Caco-2 (cell line): ENCODE measurements at places on chromosomes 16 and 17. TPM values are rescaled to one million over a fixed set of nuclear protein-coding genes. Genes with fewer than 3 reads are reported as not detected.

DNA sequence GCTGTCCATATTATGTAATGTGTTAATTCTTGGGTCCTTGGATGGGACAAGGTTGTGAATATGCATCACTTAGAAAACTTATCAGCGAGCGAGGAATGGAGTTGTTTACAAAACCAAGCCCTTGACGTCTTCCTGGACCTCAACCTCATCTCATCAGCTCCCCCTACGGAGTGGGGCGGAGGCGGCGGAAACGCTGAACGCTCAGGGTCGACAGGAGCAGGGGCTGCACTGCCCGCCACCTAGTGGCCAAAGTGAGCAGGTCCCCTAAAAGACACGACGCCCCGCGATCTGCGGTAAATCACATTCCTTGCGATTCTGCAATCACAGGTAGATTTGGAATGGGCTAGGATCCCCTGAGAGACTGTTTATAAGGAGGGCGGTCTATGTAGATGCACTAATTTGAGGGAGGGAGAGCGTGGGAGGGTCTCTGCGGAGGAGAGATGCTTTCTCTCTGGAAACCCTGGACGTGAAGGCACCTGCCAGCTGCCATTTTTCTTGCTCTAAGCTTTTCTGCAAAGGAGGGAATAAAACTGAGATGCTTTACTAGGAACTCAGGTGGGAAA lies 5.4 kb upstream of the ICAM2 start:
- DNase-seq = peak; percentile 87

C17orf100 gene
- 3.1 and 3.4 TPM in 2 replicates for total RNA-seq

DNA sequence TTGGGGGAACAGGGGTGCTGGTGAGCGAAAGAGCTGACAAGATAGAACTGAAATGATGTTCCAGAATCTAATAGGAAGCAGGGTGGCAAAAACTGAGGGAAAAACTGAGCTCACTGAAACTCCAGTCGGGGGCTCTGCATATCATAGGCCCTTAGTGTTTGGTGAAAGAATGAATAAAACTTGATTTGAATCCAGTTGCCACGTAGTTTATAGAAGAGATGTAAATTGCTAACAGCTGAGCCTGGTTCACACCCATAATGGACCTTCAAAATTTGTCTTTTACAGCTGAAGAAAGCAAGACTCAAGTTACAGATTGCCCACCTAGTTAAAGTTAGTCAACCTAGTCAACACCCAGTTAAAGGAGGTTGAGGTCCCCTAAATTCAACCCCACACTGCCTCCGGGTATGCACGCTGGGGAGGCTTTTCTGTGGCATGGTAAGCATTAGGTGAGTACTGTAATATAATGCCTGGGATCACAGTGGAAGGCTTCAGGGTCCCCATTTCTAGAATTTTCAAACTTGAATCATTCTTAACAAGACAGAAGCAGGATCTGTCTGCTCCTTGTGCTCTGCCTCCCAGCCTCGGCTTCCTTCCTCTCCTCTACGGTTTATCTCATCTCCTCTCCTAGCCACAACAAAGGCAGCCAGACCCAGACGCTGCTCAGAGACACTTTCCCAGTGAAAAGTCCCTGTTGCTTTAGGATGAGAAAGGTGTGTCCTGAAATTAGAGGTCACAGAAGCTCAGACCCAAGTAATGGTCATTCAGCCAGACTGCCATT lies 26.9 kb upstream of the SUPT4H1 start:
- no peak for DNase-seq

- DNase-seq = no peak
Observed at GRCh38 chr16:76207270-76207669, 69.9 kb upstream of the CNTNAP4 start.

- DNase-seq = no peak
Observed at GRCh38 chr17:17414341-17414805, 62.4 kb upstream of the MED9 start.

TBC1D3C gene
- total RNA-seq = not detected in 2 replicates

SULT1A2 gene
- 0.43 TPM in 1 of 2 replicates, not detected in the other for total RNA-seq

DNA sequence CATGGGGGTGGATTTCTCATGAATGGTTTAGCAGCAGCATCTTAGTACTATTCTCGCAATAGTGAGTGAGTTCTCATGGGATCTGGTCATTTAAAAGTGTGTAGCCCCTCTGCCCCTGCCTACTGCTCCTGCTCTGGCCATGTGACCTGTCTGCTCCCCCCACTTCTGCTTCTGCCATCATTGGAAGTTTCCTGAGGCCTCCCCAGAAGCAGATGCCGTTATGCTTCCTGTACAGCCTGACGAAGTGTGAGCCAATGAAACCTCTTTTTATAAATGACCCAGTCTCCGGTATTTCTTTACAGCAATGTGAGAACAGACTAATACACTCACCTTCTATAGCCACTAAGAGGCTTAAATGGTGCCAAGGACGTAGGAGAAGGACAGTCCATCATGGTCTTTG lies 51.5 kb downstream of the NOL11 start:
- DNase-seq = no peak

ADAD2 gene
- total RNA-seq = not detected in 2 replicates

FOXC2 gene
- not detected in 2 replicates for total RNA-seq

GRCh38 chr17:40958086-40958953 lies 8.4 kb downstream of the KRT39 start:
- peak; percentile 86 for DNase-seq

GRCh38 chr17:48213797-48214196 lies 106.2 kb downstream of the SNX11 start:
- no peak for DNase-seq
